ENCODE measurements at places on chromosomes 6 and 20.

- no peak for DNase-seq
These were observed 9.9 kb downstream of the LAMA5 start for GRCh38 chr20:62357187-62357667.

- DNase-seq: no peak
These were observed 226.6 kb upstream of the EXOC2 start for GRCh38 chr6:919500-919899.

DNA sequence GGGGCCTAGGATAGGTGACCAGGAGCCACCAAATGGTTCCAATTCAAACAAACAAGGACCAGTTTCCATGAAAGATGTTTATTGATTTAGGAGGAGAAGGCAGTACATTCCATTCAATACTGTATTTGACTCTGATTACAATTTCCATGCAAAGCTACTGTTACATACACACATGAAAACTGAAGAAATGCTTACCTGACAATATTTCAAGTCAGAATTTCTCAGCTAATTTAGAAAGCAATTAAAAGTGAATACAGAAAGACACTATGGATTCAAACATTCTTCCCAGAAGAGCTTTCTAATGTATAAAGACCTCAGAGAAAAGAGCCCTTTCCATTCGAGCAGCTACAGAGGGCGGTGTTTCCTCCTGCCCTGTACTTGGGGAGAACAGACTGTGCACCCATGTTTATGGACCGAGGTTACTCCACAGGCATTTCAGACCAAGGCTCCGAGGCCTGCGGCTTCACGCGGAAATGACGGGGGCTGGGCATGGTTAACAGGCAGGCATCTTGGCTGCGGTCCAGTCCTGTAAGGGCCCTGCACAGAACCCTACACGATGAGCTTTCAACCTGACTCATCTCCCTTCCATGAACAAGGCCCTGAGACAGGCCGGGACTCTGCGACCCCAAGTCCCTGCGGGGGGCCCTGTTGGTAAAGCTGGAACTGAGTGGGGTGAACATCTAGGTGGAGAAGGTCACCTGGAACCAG lies 25.7 kb upstream of the TCFL5 start:
- no peak for DNase-seq

DNA sequence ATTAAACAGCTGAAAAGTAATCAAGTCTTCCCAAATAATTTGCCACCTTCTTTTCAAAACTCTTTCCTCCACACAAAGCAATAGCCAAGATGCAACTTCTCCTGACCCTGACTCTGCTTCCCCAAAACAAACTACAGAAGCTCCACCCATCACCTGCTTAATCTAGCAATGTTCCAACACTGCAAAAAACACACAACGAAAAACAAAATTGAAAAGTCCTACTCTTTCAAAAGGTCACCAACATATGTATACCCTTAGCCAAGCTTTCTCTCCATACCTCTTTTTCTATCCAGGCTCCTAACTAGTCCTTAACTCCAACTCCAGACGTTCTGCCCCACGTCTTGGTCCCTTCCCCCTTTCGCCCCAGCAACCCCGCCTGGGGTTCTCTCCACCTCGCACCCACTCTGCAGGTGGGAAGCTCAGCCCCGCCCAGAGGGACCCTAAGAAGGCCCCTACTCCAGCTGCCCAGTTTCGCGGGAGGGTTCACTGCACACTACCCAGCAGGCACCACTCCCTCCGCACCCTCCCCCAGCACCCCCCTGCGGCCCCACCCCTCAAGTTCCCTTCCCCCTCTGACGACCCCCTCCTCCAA lies 717 bp downstream of the CSNK2A1 start:
- no peak for DNase-seq

Data from iPS DF 6.9 (cell line).